Anterior cingulate cortex (tissue), 58 donors: ENCODE measurements at places on chromosomes 4 and X.

DNA sequence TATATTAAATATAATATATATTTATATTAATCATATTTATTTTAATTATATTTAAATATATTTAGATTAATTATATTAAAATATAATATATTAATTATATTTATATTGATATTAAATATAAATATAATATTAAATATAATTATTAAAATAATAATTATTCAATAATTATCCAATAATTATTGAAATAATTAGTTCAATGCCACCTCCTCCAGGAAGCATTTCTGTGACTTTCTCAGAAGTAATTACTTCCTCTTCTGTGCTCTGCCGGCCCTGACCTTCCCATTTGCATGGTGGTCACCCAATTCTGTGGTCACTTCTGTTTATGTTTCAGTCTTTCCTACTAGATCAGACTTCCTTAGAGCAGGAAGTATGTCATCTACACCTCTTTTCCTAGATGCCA is 45.8 kb downstream of the EVC2 start:
- no peak for DNase-seq

GRCh38 chr4:17823871-17824669 is 13.3 kb downstream of the NCAPG start:
- no peak for DNase-seq

DNA sequence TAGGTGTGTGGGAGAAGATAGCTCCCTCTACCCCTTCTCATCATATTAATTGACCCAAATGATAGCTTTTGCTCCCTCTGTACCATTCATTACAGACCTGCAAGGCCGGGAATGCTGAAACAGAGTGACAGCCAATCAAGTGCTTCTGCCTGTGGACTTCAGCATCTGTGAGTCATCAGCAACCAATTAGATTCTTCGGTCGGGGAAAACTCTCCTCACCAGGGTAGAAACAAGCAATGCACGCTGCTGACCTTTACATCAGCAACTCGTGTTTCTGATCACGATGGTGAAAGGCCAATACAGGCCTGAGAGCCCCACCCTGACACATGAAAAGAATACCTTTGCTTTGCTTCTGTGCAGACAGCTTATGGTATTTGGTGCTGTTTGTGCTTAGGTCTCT is 347.2 kb upstream of the DDX53 start:
- DNase-seq: no peak

GRCh38 chr4:53421791-53422190 is 44.4 kb downstream of the FIP1L1 start:
- no peak for DNase-seq

- DNase-seq: no peak
Measured at GRCh38 chr4:121653214-121653613, 43.6 kb downstream of the ANXA5 start.

DNA sequence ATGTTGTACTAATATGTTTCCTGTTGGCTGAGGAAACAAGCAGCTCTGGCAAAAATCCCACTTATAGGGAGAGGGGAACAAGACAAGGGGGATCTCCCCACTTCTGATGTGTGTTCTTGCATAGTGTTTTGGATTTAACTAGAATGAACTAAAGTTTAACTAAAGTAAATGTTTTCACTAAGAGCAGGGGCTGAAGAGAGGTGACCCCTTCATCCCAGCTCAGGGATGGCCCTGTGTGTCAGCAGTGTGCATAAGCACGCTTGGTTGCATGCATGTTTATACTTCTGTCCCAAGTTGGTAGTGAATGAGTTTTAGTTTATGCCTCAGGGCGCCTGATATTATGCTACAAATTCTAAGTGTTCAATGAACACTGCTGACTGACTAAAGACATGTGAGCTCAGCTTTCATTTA is 169.4 kb downstream of the MGST2 start:
- no peak for DNase-seq

- DNase-seq: no peak
Measured at GRCh38 chrX:137915466-137915865, 349.5 kb downstream of the ZIC3 start.

- no peak for DNase-seq
Measured at GRCh38 chr4:118360106-118360505, 7.3 kb upstream of the PRSS12 start.

DNA sequence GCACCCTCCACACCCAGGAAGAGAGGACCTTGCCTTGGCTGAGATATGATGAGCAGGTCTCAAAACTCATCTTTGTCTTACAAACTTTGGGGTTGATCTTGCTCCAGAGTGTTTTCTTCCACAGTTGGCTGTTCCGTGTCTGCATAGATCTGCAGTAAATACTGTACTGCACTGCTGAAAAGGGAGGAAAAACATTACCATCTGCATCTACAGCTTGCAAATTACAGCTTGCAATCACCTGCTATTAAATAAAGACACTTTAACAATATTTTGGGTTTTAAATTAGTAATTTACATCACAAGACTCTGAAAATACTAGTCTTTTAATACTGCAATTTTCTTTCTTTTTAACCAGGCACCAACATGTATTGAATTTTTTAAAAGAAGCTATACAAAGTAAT is 499.5 kb downstream of the STIM2 start:
- DNase-seq: no peak
